Caco-2 (cell line): ENCODE measurements at places on chromosomes 12 and 14.

GRCh38 chr14:90760591-90761316 lies 55.5 kb downstream of the TTC7B start:
- peak; percentile 32 for DNase-seq

- no peak for DNase-seq
Observed at GRCh38 chr12:123064885-123065619, 84.6 kb downstream of the ARL6IP4 start.

DNA sequence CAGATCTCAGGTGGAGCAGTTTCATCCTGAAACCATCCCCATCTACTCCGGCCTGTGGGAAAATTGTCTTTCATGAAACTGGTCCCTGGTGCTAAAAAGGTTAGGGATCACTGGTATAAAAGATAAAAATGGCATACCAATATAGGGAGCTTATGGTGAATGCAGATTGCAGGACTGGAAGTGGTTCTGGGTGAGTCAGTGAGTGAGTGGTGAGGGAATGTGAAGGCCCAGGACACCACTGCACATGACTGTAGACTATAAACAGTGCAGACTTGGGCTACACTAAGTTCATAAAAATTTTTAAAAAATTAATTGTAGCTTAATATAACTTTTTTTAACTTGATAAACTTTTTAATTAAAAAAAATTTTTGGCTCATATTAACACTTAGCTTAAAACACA lies 67.0 kb upstream of the RD3L start:
- DNase-seq: no peak

- no peak for DNase-seq
Observed at GRCh38 chr14:27881646-27882045, 884.9 kb upstream of the FOXG1 start.

DNA sequence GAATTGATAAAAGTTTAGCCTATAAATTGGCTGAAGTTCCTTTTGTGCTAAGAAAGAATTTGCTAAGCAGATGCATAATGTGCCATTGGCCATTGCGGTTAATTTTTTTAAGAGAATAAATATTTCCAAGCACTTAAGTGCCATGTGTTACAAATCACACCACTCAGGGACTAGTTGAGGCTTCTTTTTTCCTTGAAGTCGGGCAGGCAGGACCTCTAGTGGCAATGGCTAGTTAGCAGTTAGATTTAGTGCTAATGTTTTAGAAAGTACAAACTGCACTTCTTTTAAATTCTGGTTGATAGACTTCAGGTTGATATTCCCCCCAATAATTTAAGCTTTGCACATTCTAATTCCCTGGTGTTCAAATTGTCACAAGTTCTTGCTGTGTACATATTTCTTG lies 294.3 kb downstream of the APAF1 start:
- DNase-seq: no peak
